ENCODE measurements at places on chromosomes 12 and 14.

GRCh38 chr14:32669391-32669790, 269.3 kb upstream of the NPAS3 start:
- peak; percentile 45 for DNase-seq

- DNase-seq: peak; percentile 79
Observed at GRCh38 chr12:101582937-101583336, 11.8 kb upstream of the MYBPC1 start.

DNA sequence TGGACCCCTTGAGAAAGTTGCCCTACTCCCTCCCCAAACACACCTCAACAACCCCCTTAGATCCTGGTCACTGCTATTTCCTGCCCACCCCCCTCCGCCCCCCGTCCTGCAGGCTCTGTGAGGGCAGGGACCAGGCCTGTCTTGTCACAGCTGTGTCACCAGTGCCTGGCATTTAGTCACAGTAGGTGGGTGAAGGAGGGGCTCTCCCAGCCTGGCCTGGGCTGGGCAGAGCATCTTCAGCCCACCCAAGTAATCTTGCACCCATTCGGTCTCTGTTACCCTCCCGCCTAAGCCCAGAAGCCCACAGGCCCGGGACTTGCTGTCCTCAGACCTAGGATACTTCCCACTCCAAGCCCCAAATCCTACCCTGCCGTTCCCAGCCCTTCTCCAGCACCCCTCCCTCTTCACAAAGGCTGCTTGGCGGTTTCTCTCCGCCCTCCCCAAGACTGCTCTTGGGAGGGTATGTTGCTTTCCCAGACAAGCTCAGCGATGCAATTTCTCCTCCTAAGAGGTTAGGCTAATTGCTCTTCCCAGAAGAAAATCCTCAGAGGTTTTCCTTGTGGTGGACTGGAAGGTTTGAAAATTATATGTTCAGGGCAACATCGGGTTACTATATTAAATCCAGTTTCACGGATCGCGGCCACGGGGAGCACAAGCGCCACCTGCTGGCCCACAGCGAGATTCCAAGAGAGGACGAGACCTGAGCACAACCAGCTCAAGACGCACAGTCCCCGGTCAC, 50.8 kb upstream of the ZFP36L1 start:
- DNase-seq: peak; percentile 90

DNA sequence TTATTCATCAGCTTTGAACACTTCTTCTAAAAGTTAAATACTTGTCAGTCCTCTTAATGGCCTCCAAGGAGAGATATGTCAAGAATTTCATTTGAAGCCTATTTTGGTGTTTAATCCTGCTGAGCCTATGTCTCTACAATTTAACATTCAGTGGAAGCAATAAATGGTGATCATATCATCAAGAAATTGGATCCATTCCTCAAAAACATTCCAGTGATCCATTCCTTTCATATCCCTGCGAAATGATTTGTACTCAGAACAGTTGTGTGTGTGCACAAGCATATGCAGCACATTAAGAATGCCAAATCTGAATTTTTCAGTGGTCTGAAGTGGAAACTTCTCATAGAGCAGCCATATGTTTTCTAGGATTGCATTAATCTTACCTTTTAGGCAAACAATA, 373.7 kb upstream of the SYT1 start:
- DNase-seq: peak; percentile 27

DNA sequence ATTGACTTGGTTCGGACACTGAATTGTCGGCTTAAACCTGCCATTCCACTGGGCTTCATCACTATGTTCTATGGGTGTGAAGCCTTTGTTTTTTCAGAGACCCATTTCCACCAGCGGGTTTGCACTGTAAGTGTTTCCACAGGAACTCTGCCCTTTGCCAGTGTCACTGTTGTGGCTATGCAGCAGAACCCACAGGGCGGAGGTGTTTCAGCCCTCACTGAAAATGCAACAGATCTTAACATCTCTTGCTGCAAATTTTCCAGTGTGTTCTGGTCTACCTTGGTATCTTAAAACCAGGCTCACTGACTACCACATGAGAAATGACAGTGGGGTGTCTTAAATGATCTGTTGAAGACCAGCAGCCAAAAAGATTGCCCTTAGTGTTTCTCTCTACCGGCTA, 21.1 kb downstream of the PRKCH start:
- DNase-seq: no peak

GRCh38 chr12:77648716-77649115, 182.0 kb upstream of the NAV3 start:
- DNase-seq: peak; percentile 45

All from muscle of leg (tissue), 16 donors.